Kidney (tissue), 22 donors: ENCODE measurements at places on chromosomes 6 and 20. TPM values are rescaled to one million over a fixed set of nuclear protein-coding genes. Genes with fewer than 3 reads are reported as not detected.

DHX35 gene
- 6.9 TPM for polyA plus RNA-seq

DNA sequence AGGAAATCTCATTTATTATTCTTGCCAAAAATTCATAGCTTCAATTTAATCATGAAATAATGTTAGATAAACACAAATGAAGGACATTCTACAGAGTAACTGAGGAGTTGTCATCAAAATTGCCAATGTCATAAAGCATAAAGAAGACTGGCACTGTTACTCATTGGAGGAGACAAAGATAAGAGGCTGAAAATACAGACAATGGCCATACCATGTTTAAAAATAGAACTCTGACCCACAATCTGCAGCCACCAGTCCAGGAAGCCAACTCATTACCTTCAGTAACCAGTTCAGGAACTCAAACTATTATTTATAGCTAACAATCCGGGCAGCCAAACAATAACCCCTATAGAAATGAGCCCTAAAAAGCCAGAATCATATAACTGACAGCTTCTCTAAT, 795.6 kb downstream of the TENT5A start:
- DNase-seq = no peak

NRN1 gene
- 6.4 TPM for polyA plus RNA-seq

DNA sequence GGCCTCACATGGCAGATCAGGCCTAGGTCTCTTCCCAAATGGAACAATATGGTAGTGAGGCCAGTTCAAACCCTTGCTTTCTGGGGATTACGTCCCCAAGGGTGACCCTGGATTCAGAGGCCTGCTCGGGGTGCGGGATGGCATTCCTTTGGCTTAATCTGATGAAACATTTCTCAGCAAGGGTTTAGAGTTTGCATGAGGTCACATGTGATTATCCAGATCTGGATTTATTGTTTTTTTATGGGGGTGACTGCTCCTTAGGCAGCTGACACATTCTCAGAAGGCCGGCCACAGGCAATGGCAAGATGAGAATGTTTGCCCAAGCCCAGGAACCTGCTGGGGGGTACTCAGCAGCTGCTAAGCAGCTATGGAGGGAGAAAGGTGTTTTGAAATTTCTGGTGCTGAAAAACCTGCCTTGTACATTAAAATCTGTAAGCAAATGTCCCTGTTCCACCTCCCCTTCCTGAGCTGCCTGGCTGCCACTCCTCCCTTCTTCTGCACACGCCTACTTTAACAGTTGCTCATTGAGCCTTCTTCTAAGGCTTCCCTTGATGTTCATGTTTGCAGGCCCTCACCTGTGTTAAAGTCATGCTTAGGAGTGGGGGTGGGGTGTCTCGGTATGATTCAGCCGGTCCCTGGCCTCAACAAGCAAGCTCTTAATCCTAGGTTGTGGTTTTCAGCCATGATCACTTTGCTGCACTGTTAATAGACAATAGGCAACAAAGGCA, 37.9 kb upstream of the FUCA2 start:
- no peak for DNase-seq

DNA sequence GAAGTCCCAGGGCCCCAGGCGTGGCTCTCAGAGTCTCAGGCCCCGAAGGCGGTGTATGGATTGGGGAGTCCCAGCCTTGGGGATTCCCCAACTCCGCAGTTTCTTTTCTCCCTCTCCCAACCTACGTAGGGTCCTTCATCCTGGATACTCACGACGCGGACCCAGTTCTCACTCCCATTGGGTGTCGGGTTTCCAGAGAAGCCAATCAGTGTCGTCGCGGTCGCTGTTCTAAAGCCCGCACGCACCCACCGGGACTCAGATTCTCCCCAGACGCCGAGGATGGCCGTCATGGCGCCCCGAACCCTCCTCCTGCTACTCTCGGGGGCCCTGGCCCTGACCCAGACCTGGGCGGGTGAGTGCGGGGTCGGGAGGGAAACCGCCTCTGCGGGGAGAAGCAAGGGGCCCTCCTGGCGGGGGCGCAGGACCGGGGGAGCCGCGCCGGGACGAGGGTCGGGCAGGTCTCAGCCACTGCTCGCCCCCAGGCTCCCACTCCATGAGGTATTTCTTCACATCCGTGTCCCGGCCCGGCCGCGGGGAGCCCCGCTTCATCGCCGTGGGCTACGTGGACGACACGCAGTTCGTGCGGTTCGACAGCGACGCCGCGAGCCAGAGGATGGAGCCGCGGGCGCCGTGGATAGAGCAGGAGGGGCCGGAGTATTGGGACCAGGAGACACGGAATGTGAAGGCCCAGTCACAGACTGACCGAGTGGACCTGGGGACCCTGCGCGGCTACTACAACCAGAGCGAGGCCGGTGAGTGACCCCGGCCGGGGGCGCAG, at the start of gene HLA-A:
TSS of gene HLA-A (plus strand) at position 258 of the 778 bp plus-strand sequence. CDS start at position 280, 22 bp downstream.
- peak; percentile 98 for DNase-seq

SLC32A1 gene
- not detected for polyA plus RNA-seq

SAPCD1 gene
- polyA plus RNA-seq = 6.8 TPM

DNA sequence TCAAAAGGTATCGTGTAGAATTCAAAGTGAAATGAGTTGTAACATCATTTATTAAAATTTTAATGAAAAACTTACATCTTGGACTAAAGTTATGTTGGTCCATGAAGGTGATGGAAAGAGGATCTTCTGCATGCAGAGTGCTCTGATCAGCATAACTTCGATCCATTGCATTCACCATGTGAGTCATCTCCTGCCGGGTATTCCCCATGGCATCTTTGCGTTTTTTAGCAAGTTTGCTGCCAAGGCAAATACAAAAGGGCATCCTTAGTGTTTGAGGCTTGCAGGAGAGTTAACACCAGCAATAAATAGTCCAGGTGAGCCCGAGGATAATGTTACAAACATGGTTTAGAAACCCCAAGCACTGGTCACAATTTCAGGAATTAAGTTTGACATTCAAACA, 104.2 kb upstream of the THEMIS start:
- no peak for DNase-seq
